ENCODE measurements at places on chromosomes 7 and 10. TPM values are rescaled to one million over a fixed set of nuclear protein-coding genes. Genes with fewer than 3 reads are reported as not detected.

CPA2 gene
- not detected for total RNA-seq

ENTPD1 gene
- total RNA-seq: 0.03 TPM

FKBP6 gene
- total RNA-seq: not detected

MGMT gene
- total RNA-seq: 101 TPM

Measured in Caki2 (cell line).